ENCODE measurements at places on chromosomes 5 and 9.

DNA sequence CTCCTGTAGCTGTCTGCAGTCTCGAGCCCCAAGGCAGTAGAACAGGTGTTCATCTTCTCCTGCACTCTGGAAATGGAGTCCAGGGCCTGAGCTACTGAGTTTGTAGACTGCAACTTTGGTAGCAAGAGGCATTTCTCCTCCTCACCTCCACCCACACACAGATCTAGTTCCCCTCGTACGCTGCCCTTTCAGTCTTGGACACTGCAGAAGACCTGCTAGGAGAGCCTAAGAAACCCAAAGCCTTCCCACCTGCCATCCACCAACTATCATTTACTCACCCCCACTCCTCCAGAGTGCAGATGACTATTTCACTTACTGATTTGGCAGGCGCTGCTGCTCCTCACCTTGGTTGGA is 59.0 kb downstream of the KCNIP1 start:
- no peak for DNase-seq

GRCh38 chr5:90613918-90614504 is 55.4 kb downstream of the ADGRV1 start:
- no peak for DNase-seq

DNA sequence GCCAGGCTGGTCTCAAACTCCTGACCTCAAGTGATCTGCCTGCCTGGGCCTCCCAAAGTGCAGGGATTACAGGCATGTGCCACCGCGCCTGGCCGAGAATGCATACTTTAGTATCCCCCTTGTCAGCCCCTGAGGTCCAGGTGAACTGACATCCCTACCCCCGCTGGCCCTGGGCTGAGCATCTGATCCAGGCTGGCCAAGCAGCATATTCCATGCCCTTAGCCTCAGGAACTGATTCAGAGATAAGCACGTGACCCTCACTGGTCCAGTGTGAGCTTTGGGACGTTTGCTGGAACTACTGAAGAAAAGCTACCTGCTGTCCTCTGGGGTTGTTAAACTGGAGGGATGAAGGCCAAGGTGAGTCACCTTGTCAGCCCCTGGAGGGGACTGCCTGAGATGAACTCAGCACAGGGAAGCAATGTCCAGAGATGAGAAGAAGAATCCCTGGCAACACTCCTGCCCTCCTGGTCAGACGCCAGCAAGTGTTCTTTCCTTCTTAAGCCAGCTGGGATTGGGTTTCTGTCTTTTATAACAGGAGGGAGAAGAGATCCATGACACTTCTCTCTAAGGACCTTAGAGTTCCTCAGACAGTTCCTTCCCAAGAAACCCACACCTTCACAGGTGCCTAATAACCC is 59.1 kb upstream of the FBXW11 start:
- no peak for DNase-seq

DNA sequence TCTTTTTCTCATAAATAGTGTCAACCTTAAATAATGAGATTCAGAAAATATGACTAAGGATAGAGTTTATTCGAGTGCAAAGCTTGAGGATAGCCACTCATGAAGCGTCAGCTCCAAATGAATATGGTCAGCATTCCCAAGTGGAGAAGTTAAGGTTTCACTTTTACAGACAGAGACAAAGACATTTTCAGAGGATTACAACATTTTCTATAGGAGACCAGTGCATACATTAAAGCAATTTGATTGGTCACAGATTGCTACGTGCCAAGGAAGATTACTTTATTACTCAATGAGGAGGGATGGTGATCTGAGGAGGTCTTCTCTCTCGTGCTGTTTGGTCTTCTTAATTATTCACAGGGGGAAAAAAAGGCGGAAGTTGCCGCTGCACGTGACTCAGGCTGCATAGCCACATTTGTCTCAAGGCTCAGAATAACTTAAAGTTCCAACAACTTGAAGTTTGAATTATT is 60.1 kb upstream of the SPATA31C2 start:
- no peak for DNase-seq

DNA sequence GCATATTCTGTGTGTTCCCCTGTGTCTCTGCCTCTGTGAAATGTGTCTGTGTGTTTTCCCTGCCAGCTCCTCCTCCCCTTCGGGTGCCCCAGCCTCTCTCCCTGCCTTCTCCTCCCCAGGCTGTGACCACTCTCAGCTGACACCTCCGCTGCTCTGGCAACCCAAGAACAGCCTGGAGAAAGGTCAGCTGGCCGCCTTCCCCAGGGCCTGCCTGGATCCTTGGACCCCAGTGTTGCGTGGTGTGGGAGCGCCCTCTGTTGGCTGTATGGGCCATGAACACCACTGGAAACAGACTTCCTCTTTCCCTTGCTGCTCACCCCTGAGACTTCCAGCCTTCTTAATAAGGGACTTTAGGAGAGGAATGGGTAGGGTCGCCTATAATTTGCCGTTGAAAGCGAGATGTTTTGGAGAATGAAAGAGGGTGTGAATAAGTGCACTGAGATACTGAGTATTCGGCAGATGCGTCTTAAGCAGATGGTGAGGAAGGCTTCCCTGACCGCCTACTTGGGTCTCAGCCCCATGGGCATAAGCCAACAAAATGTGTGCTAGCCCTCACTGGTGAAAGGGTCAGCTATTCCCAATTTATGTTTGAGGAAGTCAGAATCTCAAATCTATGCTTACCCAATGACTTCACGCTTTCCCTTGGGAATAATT is 114.9 kb upstream of the TRIM32 start:
- DNase-seq, result peak; percentile 12

DNA sequence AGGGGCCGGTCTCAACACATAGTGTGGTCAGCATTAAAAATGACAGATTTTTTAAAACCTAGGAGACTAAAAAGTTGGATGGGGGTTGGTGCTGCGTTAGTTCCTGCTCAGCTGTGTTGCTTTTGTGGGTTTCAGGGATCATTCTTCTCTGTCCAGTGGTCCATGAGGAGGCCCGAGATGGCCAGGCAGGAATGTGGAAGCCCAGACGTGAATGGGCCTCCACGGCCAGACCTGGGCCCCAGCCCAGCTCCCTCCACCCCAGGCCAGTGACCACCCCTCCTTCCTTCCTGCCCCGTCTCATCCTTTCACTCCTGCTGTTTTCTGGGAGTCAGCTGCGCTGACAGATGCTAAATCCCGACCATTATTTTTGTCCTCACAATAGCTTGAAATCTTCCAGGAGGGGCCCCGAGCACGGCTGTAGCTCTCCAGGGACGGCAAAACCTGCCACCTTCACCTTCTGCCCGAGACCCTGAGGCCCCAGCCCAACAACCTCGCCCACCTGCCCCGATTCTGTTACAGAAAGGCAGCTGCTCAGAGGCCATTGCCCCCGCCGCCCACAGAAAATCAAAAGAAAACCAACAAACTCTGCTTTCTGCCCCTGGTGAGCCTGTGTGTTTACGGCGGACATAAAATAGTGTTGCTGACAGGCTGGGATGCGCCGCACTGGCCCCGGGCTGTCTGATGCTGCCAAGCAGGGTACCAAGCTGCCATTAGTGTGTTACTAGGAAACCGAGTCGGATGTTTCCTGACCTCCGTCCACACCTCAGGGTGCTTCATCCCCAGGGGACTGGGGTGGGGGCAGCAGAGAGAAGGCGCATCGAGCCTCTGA is 83.7 kb upstream of the SARDH start:
- DNase-seq, result no peak

DNA sequence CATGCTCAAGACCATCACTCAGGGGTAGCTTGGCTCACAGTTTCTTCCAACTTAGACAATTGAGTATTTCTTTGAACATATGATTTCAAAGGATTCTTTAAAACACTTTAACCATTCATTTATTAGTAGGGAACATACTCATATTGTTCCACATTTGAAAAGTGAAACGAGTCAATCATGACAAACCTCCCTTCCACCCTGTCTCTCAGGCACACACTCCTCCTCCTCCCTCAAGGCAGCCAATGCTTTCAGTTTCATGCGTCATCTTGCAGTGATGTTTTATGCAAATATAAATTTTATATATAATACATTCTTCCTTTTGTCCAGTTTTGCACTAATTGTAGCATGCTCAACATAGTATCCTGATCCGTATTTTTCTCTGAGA is 126.0 kb upstream of the BOD1 start:
- no peak for DNase-seq

DNA sequence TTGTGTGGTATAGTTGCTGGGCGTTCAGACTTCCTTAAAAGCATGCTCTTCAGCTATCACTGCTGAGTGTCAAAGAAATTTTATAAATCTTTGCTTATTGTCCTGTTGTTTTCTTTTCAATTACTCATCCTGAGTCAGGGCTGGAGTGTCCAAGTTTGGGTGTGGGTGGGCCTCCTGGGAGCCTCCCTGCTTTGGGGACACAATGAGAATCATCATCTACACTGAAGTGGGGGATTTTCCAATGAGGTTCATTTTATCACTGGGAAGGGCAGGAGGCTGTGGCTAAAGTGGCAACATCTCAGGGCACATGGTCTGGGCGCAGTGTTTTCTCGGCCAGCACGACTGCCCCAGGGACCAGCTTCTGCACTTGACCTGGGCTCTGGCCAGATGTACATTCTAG is 19.5 kb downstream of the GFPT2 start:
- no peak for DNase-seq
